ENCODE measurements at places on chromosomes 3 and 15.

DNA sequence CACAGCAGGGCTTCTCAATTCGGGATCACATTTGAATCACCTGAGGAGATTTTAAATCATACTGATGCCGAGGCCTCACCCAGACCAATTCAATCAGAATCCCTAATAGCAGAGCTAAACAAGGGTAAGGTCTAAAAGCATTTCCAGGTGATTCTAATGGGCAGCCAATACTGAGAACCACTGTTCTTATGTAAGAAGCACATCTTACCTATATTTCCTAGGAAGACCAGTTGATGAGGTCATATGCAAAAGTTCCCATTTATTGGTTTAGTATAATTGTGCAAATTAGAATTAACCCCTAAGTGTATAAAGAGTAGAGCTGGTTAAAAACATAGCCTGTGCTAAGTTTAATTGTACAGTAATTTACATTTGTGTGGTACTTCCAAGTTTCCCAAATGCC is 2.1 kb downstream of the TIGIT start:
- no peak for DNase-seq

- no peak for DNase-seq
Observed at GRCh38 chr3:187150599-187150998, 11.3 kb upstream of the RPL39L start.

- no peak for DNase-seq
Observed at GRCh38 chr3:131602011-131602779, 99.4 kb upstream of the MRPL3 start.

DNA sequence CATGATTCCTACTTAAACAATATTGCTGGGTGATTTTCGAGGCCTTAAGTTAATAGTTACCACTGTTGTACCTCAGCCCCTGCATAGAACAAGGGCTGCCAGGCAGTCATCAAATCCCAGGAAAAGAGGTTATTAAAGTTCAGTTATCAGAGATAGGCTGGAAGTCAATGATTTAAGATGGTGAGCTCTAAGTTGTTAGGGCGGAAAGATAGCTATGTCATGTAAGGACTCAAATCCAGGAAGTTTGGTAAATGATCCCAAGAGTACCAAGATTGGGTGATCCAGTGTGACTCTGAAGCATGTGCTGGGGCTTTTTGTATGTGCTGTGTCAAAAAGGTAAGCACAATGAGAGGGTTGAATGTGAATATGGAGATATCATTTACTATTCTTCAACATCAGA is 287.9 kb downstream of the NLGN1 start:
- DNase-seq = no peak

DNA sequence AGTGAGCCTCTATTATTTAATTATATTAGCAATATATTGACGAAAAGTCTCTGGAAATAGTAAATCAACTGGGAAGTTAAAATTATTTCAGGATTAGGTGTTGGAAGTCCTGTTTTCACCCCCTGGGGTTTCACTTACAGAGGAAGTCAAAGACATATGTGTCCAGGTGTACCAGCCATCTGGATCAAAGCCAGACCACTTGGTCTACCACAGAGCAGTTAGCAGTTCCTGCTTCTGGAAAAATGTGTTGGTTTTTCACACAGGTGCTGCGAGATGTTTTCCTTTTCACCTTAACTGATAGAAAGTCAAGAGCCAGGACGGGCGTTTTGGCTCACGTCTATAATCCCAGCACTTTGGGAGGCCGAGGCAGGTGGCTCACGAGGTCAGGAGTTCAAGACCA is 13.1 kb downstream of the MME start:
- DNase-seq = no peak

- DNase-seq = no peak
Observed at GRCh38 chr3:197188963-197189362, 109.4 kb downstream of the DLG1 start.

DNA sequence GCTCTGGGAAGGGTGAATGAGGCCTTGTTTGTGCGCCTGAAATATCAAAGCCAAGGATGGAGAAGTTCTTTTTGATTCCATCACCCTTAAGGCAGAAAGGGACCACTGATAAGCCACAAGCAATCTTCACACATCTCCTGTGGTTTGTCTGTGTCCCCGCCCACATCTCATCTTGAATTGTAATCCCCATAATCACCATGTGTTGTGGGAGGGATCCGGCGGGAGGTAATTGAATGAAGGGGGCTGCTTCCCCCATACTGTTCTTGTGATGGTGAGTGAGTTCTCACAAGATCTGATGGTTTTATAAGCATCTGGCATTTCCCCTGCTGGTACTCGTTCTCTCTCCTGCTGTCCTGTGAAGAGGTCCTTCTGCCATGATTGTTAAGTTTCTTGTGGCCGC is 329.6 kb upstream of the RGMA start:
- DNase-seq = no peak

- DNase-seq = no peak
Observed at GRCh38 chr3:149224736-149225594, 3.3 kb upstream of the CP start.

Data from activated gamma-delta T cell (primary cell).